ENCODE measurements at places on chromosomes 3 and 15. TPM values are rescaled to one million over a fixed set of nuclear protein-coding genes. Genes with fewer than 3 reads are reported as not detected.
A peak's percentile ranks its signal among the peaks of the same experiment; 100 is the strongest.

GRCh38 chr15:32716915-32717425, 834 bp upstream of the GREM1 start:
- peak overlapping the region; percentile 61 for H3K4me3 ChIP-seq
- peak overlapping the region; percentile 80 for H3K27ac ChIP-seq
- no peaks in the 10 kb centered on the region for H3K36me3 ChIP-seq

- H3K4me1 ChIP-seq, result no peaks in the 10 kb centered on the region
- no peak overlapping the region for H3K4me3 ChIP-seq
- no peaks in the 10 kb centered on the region for H3K36me3 ChIP-seq
- no peak for DNase-seq
- no peaks in the 10 kb centered on the region for H3K27me3 ChIP-seq
These were observed 243.2 kb downstream of the MBNL1 start for GRCh38 chr3:152511904-152512303.

GRCh38 chr15:25901811-25902605, 38.9 kb upstream of the ATP10A start:
- H3K27ac ChIP-seq, result no peak overlapping the region
- no peaks in the 10 kb centered on the region for H3K27me3 ChIP-seq

GRCh38 chr15:60399931-60400330, 2.1 kb upstream of the ANXA2 start:
- no peak overlapping the region for H3K4me3 ChIP-seq
- H3K27ac ChIP-seq, result peak overlapping the region; percentile 98
- H3K27me3 ChIP-seq, result peaks cover 5% of the 10 kb centered on the region
- peaks cover 30% of the 10 kb centered on the region for H3K4me1 ChIP-seq
- no peak for DNase-seq

DNA sequence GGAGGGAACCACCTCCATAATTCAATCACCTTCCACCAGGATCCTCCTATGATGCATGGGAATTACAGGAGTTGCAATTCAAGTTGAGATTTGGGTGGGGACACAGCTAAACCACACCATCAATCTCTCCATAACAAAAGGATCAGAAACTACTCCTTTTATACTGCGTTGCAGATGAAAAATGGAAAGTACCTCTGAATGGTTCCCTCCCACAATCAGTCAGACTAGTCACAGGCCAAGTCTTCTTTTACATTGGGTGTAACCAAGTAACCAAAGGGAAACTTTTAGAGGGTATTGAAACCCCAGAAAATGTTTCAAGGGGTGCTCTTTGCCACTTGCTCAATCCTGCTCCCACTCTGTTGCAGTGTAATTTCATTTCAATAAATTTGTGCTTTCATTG, 504.3 kb upstream of the CNTN3 start:
- no peak overlapping the region for H3K27ac ChIP-seq
- DNase-seq, result no peak
- no peak overlapping the region for H3K4me3 ChIP-seq
- no peaks in the 10 kb centered on the region for H3K36me3 ChIP-seq
- H3K4me1 ChIP-seq, result no peaks in the 10 kb centered on the region

GRCh38 chr15:70212286-70212962, 114.7 kb upstream of the TLE3 start:
- peak; percentile 66 for DNase-seq
- no peaks in the 10 kb centered on the region for H3K4me1 ChIP-seq
- no peak overlapping the region for H3K4me3 ChIP-seq
- H3K36me3 ChIP-seq, result no peaks in the 10 kb centered on the region
- no peak overlapping the region for H3K27ac ChIP-seq

DNA sequence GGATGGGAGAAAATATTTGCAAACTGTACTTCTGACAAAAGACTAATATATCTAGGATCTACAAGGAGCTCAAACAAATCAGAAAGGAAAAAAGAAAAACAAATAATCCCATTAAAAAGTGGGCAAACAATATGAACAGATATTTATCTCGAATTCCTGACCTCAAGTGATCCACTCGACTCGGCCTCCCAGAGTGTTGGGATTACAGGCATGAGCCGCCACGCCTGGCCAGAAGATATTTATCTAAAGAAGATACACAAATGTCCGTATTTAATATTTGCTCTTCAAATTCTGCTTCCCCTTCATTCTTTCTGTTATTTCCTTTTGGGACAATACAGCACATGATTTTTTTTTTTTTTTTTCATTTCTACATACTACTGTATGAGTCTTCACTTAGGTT, 151.7 kb upstream of the GRM7 start:
- H3K4me3 ChIP-seq, result no peak overlapping the region
- H3K27ac ChIP-seq, result no peak overlapping the region
- H3K36me3 ChIP-seq, result no peaks in the 10 kb centered on the region
- no peaks in the 10 kb centered on the region for H3K27me3 ChIP-seq

- peaks cover 18% of the 10 kb centered on the region for H3K4me1 ChIP-seq
- H3K4me3 ChIP-seq, result no peak overlapping the region
- H3K27ac ChIP-seq, result no peak overlapping the region
These were observed 8.3 kb upstream of the CSPG4 start for GRCh38 chr15:75720787-75721479.

DNA sequence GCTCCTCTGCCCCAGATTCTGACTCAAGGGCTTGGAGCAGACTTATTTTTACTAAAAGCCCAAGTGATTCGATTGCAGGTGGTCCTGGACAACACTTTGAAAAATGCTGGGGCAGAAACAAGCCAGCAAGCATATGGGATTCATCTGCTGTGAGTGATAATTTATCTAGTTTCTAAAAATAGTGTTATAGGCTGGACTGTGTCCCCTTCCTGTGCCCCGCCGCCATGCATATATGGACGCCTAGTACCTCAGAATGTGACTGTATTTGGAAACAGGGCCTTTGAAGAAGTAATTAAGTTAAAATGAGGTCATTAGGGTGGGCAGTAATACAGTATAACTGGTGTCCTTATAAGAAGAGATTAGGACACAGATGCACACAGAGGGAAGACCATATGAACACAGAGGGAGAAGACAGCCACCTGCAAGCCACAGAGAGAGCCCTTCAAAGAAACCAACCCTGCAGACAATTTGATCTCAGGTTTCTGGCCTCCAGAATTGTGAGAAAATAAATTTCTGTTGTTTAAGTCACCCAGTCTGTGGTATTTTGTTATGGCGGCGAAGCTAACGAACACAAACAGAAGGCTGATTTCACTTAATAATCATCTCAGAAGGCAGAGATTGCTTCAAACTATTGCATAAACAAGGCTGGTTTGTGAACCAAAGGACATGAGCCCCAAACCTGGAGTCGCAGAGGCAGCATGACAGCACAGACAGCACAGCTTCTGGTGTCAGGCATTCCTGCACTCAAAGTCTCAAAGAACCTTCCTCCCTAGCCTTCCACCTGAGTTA, 59.1 kb downstream of the CCNL1 start:
- H3K27ac ChIP-seq, result peak overlapping the region; percentile 57
- peaks cover 28% of the 10 kb centered on the region for H3K4me1 ChIP-seq
- no peak overlapping the region for H3K4me3 ChIP-seq
- no peaks in the 10 kb centered on the region for H3K36me3 ChIP-seq
- no peak for DNase-seq

DNA sequence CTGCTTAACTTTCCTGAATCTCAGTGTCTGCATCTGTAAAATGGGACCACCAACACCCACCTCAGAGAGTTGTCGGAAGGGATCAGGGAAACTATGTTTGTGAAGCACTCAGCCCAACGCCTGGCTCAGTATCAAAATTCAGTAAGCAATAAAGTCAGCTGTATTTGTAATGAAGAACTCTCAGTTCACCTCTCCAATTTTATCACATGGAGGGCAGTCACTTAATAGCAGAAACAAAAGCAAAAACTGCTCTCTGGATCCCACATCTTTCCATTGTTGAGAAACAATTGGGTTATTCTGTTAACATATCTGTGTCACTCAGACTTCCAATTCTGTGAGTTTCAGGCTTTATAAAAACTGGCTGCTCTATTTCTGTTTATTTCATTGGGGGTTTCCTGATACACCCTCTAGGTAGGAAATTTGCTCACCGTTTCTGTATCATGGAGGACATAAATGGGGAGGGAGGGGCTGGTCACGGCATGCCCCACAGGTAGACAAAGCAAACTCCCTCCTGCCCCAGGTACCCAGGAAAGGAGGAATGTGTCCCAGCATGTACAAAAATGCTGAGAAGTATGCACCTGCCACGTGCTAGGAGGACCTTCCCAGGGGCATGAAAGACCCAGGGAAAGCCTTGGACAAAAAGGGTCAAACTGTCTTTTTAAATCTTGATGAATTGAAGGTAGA, 81.4 kb upstream of the LMOD3 start:
- H3K36me3 ChIP-seq, result peaks cover 3% of the 10 kb centered on the region
- no peak overlapping the region for H3K27ac ChIP-seq
- DNase-seq, result no peak
- peaks cover 12% of the 10 kb centered on the region for H3K4me1 ChIP-seq
- no peaks in the 10 kb centered on the region for H3K27me3 ChIP-seq

GRCh38 chr3:46194868-46195553, 13.1 kb downstream of the CCR1 start:
- no peak overlapping the region for H3K4me3 ChIP-seq
- H3K36me3 ChIP-seq, result no peaks in the 10 kb centered on the region
- no peak overlapping the region for H3K27ac ChIP-seq
- H3K4me1 ChIP-seq, result no peaks in the 10 kb centered on the region
- no peaks in the 10 kb centered on the region for H3K27me3 ChIP-seq

DNA sequence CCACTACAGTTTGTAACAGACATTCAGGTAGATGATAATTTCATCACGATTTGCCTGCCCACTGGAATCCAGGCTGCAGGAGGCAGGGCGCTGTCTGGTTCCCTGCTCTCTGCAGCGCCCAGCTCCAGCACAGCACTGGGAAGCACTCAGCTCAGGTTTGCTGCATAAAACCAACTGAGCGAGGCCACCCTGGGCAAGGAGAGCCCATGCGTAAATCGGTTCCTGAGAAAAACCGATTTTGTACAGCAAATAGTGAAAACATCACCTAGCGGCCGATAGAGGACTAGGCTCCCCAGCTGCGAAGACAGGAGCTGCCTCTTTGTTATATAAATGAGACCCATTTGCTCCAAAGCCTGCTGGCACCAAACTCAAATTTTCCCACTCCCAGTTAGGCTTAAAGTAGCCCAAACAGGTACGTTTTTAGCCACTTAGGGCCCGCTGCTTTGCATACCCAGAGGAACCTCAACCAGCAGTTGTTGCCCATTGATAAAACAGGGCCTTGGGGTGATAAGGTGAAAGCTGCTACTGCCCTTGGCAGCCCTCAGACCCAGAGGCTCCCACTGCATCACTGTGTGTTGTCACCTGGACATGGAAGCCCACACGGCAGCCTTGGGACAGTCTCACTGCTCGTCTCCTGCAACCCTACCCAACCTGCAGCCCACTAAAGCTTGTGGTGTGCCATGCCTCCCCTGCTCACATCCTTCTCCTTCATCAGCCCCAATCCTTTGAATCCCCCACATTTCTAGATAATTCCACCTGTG, 47.5 kb downstream of the ALDH1L1 start:
- no peaks in the 10 kb centered on the region for H3K36me3 ChIP-seq
- H3K27me3 ChIP-seq, result peaks cover 9% of the 10 kb centered on the region
- peak; percentile 22 for DNase-seq
- no peak overlapping the region for H3K27ac ChIP-seq

- no peaks in the 10 kb centered on the region for H3K36me3 ChIP-seq
- no peaks in the 10 kb centered on the region for H3K27me3 ChIP-seq
- H3K4me1 ChIP-seq, result no peaks in the 10 kb centered on the region
- no peak overlapping the region for H3K4me3 ChIP-seq
These were observed 170.9 kb upstream of the NR2E3 start for GRCh38 chr15:71639471-71639870.

Gene FETUB
- not detected for total RNA-seq

Gene ZBED2
- total RNA-seq, result not detected

Gene INTS14
- 7.2 TPM for total RNA-seq

Gene CORO2B
- total RNA-seq, result 2.8 TPM

Gene SNUPN
- 15.1 TPM for total RNA-seq

Gene CYP19A1
- total RNA-seq, result not detected

Gene RASGRP1
- total RNA-seq, result 3.9 TPM

All from stomach (tissue), 19 donors.